Activated T-helper 1 cell treated with Interleukin-2 at 50 U/mL for 16 hours (primary cell): ENCODE measurements at places on chromosomes 3 and 15.

DNA sequence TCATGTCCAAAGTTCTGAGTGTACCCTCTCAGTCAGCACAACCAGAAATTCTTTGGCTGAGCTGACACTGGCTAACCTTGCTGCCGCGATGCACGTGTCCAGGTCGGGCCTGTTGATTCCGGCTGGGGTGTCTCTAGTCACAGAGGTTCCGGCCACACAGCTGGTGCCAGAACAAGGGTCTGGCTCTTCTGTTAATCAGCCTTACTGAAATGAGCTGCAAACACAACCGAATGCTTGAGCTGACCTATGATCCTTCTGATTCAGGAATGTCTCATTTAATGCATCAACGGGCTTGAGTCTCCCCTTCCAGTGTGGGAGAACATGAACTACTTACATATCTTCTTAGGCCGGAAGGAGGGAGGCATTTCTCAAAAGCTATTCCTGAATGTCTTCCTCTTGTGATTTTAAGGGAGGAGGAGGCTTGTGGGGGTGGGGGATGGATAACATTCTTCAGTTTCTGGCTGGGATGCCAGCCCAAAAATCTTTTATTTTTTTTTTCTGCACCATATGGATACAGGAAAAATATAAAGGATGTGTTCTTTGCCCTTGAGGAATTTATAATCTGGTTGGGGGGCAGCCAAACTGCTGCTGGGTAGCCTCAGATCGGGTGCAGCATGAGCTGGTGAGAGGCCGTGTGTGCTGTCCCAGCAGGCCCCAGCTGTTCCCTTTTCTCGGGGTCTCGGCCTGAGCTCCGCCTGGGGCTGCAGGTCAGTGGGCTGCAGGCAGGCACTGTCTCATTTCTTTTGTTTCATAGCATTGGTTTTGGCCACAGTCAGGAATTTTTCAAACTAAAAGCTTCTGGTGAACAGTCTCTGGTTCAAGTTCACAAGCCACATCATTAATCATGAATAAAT, 319.1 kb upstream of the TBL1XR1 start:
- DNase-seq, result no peak

GRCh38 chr15:84840255-84840654, 23.1 kb downstream of the ALPK3 start:
- DNase-seq, result no peak

GRCh38 chr3:74787011-74787410, 172.6 kb upstream of the CNTN3 start:
- DNase-seq, result no peak

GRCh38 chr3:69218079-69218478, 95.7 kb upstream of the LMOD3 start:
- no peak for DNase-seq

DNA sequence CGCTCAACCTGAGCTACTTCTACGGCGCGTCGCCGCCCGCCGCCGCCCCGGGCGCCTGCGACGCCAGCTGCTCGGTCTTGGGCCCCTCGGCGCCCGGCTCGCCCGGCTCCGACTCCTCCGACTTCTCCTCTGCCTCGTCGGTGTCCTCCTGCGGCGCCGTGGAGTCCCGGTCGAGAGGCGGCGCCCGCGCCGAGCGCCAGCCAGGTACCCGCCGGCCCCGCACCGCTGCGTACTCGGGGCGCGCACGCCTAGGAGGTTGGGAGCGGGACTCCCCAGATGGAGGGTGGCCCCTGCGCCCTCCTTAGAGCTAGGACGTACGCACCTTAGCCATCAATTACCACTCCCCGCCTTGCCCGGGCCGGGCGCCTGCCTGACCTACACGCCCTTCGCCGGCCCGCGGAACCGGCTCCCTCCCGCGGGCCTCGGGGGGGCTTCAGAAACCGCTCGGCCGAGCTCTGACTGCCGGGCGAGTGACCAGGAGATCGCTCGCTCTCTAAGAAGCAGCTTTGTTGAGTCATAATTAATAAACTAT, 466 bp downstream of the NFKBIZ start:
- DNase-seq, result peak; percentile 51

- DNase-seq, result no peak
Measured at GRCh38 chr3:121979734-121980449, 42.2 kb downstream of the ILDR1 start.

DNA sequence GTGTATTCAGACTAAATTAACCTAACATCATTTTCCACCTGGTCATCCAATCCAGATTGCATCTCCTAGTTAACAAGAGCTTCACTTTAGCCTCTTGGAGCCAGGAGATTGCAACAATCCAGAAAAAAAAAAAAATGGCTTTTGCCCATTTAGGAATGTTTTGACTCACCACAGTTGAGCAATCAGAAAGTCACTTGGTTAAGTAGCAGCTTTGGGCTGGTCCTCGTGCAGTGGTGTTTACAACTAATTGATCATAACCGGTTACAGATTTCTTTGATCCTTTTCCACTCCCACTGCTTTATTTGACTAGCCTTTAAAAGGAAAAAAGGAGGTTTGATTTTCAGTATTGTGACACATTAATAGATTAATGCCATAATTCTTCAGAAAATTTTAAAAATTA, 688.8 kb upstream of the CCDC54 start:
- no peak for DNase-seq

DNA sequence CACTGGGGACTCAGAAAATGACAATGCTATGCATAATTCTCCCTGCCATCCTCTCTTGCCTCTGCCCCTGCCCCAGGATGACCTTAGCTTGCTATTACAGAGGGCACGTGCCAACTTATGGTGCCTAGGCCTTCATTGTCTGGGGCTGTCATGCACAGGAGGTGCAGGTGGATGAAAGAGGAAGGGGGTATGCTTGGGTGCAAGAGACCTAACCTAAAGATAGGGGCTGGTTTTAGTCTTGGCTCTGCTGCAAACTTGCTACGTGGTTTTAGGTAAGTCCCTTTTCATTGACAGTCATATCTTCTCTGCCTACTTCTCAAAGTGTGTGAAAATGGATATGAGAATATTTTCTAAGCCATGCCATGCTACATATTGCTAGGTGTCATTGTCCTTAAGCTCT, 161.3 kb downstream of the EPHB1 start:
- DNase-seq, result no peak

DNA sequence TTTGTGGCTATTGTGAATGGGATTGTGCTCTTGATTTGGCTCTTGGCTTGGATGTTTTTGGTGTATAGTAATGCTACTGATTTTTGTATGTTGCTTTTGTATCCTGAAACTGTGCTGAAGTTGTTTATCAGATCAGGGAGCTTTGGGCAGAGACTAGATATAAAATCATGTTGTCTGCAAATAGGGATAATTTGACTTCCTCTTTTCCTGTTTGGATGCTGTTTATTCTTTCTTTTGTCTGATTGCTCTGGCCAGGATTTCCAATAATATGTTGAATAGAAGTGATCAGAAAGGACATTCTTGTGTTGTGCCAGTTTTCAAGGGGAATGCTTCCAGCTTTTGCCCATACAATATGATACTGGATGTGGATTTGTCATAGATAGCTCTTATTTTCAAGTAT, 66.1 kb downstream of the CHCHD6 start:
- no peak for DNase-seq

- DNase-seq, result peak; percentile 17
Measured at GRCh38 chr3:39260957-39261356, 18.9 kb downstream of the CX3CR1 start.

GRCh38 chr15:100763835-100764750, 115.5 kb upstream of the ALDH1A3 start:
- no peak for DNase-seq

- no peak for DNase-seq
Measured at GRCh38 chr3:148332509-148332908, 365.2 kb upstream of the AGTR1 start.

- no peak for DNase-seq
Measured at GRCh38 chr3:185711255-185711870, 113.5 kb downstream of the IGF2BP2 start.

- no peak for DNase-seq
Measured at GRCh38 chr15:87973501-87974215, 282.9 kb downstream of the NTRK3 start.

DNA sequence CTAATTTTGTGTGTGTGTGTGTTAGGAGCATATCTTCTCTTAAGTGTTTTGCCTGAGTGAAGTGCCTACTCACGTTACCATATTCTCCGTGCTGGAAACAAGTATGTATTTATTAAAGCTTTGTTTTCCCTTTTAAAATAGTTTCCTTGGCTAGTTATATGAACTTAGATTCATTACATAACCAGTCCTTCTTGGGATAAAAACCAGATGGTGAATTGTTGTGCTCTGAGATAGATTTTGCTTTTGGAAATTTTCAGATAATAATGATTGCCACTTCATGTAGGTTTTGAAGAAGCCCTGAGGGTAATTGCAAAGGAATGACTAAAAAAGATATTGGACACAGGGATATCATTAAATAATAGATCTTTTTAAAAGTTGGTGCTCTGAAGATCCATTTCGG, 390.2 kb upstream of the SGO1 start:
- DNase-seq, result no peak

- no peak for DNase-seq
Measured at GRCh38 chr3:157330206-157330605, 106.4 kb upstream of the PTX3 start.

GRCh38 chr15:47411733-47412132, 305.6 kb upstream of the SEMA6D start:
- no peak for DNase-seq
